ENCODE measurements at places on chromosomes 1 and 21. TPM values are rescaled to one million over a fixed set of nuclear protein-coding genes. Genes with fewer than 3 reads are reported as not detected.

- DNase-seq = no peak
These were observed 27.9 kb downstream of the MRPL37 start for GRCh38 chr1:54227891-54228310.

GRCh38 chr1:76833151-76833550 is 34.1 kb upstream of the ST6GALNAC5 start:
- DNase-seq = no peak

- no peak for DNase-seq
These were observed 12.1 kb upstream of the GBP6 start for GRCh38 chr1:89351597-89352311.

GRCh38 chr1:7218210-7218832 is 433.1 kb downstream of the CAMTA1 start:
- peak; percentile 53 for DNase-seq

DNA sequence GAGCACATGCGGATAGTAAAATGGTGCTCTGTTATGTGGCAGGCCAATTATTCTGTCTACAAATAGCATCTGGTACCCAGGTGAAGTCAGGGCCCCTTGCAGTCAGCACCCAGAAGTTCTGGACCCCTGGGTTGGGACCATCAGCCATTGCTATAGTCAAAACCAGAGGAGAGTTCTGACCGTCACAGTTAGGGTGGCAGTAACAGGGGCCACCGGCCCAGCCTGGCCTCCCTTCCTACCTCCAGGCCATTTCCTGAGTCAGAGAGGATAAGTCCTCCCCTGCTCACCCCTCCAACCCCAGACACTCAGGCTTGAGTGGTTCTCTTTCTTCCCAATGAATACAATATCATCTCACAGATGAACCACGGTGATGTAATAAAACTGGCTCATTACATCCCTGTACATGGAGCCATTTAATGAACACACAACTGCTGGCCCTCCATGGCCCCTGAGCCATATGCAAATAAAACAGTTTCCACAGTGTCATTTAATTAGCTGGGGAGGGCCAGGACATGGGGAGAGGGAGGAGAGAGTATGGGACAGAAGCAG is 673.6 kb downstream of the MATN1 start:
- no peak for DNase-seq

- no peak for DNase-seq
These were observed at the start of gene HMGCS2 for GRCh38 chr1:119768778-119769177. TSS of gene HMGCS2 (minus strand) at chr1:119768905. CDS start at chr1:119768844, 61 bp downstream.

GRCh38 chr1:41161846-41162245 is 80.3 kb downstream of the SCMH1 start:
- DNase-seq = no peak

- no peak for DNase-seq
These were observed 74.7 kb upstream of the CLDN14 start for GRCh38 chr21:36554411-36555157.

- no peak for DNase-seq
These were observed 93.5 kb downstream of the C1orf94 start for GRCh38 chr1:34270181-34270580.

GRCh38 chr21:44803651-44804050 is 2.0 kb upstream of the UBE2G2 start:
- no peak for DNase-seq

- DNase-seq = no peak
These were observed 132.2 kb downstream of the CASZ1 start for GRCh38 chr1:10664251-10664650.

The STUM gene
- 45.0 TPM for total RNA-seq

The ATP1A2 gene
- total RNA-seq = 1,024 TPM

The LORICRIN gene
- total RNA-seq = not detected

The DISP1 gene
- 5.8 TPM for total RNA-seq

The C1QB gene
- total RNA-seq = 139 TPM

Data from dorsolateral prefrontal cortex (tissue), 122 donors.